Fibroblast of lung (primary cell): ENCODE measurements at places on chromosomes 5 and 9. TPM values are rescaled to one million over a fixed set of nuclear protein-coding genes. Genes with fewer than 3 reads are reported as not detected.

Gene CBY3
- total RNA-seq: not detected in 2 replicates

Gene SNX18
- total RNA-seq: 91.7 and 109 TPM in 2 replicates

Gene FCN2
- total RNA-seq: not detected in 2 replicates

Gene ARHGEF28
- total RNA-seq: 10.3 and 34.3 TPM in 2 replicates

Gene ORM2
- total RNA-seq: not detected in 2 replicates

Gene RAB3C
- not detected in 2 replicates for total RNA-seq

Gene ZFP2
- 1.5 and 2.8 TPM in 2 replicates for total RNA-seq

Gene PPP2R2B
- under 0.01 and 1.5 TPM in 2 replicates for total RNA-seq

Gene SLC25A2
- total RNA-seq: 0.66 TPM in 1 of 2 replicates, not detected in the other

Gene HMCN2
- under 0.01 TPM in 2 replicates for total RNA-seq

Gene PDLIM4
- total RNA-seq: 44.4 and 67.2 TPM in 2 replicates

Gene SPINK7
- total RNA-seq: not detected in 2 replicates

Gene FAM221B
- total RNA-seq: not detected in 2 replicates

Gene PTPN3
- 1.3 and 2.3 TPM in 2 replicates for total RNA-seq

Gene SYK
- not detected in 2 replicates for total RNA-seq

Gene PCSK1
- not detected in 2 replicates for total RNA-seq

Gene C8G
- total RNA-seq: 1.2 TPM in 1 of 2 replicates, not detected in the other

Gene PRR16
- total RNA-seq: 3.1 and 7.3 TPM in 2 replicates

Gene SH3PXD2B
- total RNA-seq: 21.1 and 23.9 TPM in 2 replicates

Gene SLC34A3
- not detected in 2 replicates for total RNA-seq

Gene CCNI2
- total RNA-seq: under 0.01 TPM in 1 of 2 replicates, not detected in the other

Gene SLC6A19
- not detected in 2 replicates for total RNA-seq

Gene CARD6
- 12.7 and 14.4 TPM in 2 replicates for total RNA-seq

Gene STPG3
- not detected in 2 replicates for total RNA-seq

Gene PCDHB8
- total RNA-seq: 0.26 and 1.3 TPM in 2 replicates

Gene SLC46A2
- not detected in 2 replicates for total RNA-seq

Gene WNT8A
- not detected in 2 replicates for total RNA-seq

Gene UGT3A1
- total RNA-seq: not detected in 2 replicates

Gene PCDHB2
- total RNA-seq: 1.8 and 4.6 TPM in 2 replicates

Gene MAP1B
- 44.9 and 83.4 TPM in 2 replicates for total RNA-seq

Gene AHRR
- 6.2 and 26.4 TPM in 2 replicates for total RNA-seq

Gene TMEFF1
- total RNA-seq: 1.8 and 2.5 TPM in 2 replicates

Gene PCDHB15
- 0.77 and 1.8 TPM in 2 replicates for total RNA-seq
